ENCODE measurements at places on chromosomes 2 and 18. TPM values are rescaled to one million over a fixed set of nuclear protein-coding genes. Genes with fewer than 3 reads are reported as not detected.

The NAT8 gene
- total RNA-seq = not detected

The GLI2 gene
- 0.85 TPM for total RNA-seq

The KCNJ3 gene
- total RNA-seq = not detected

The UGT1A8 gene
- 0.37 TPM for total RNA-seq

The SIX3 gene
- not detected for total RNA-seq

The KLF7 gene
- total RNA-seq = 19.9 TPM

The NYAP2 gene
- not detected for total RNA-seq

The RUFY4 gene
- total RNA-seq = not detected

The PFN4 gene
- total RNA-seq = not detected

The AKAIN1 gene
- total RNA-seq = not detected

The PROC gene
- total RNA-seq = 1.3 TPM

The TMEM17 gene
- 2.3 TPM for total RNA-seq

The G6PC2 gene
- not detected for total RNA-seq

The NTSR2 gene
- not detected for total RNA-seq

The MC2R gene
- not detected for total RNA-seq

The NT5C1B gene
- total RNA-seq = not detected

The ALPI gene
- total RNA-seq = not detected

The ZNF2 gene
- total RNA-seq = 2.8 TPM

The GALR1 gene
- total RNA-seq = not detected

The UGT1A10 gene
- not detected for total RNA-seq

The IL36A gene
- total RNA-seq = not detected

The SERPINB11 gene
- total RNA-seq = 0.35 TPM

The ACTG2 gene
- 2.3 TPM for total RNA-seq

The HJURP gene
- 26.2 TPM for total RNA-seq

The IGFBP5 gene
- total RNA-seq = 1.3 TPM

The CRYGC gene
- not detected for total RNA-seq

The ANKRD30B gene
- total RNA-seq = not detected

The ITPRIPL1 gene
- total RNA-seq = 0.99 TPM

The AOX1 gene
- 3.7 TPM for total RNA-seq

The DSEL gene
- 1.4 TPM for total RNA-seq

The CXCR2 gene
- total RNA-seq = 0.09 TPM

The CERKL gene
- total RNA-seq = not detected

The NCK2 gene
- 39.5 TPM for total RNA-seq

The CKAP2L gene
- 10.9 TPM for total RNA-seq

The SPHKAP gene
- total RNA-seq = not detected

The KLHL14 gene
- total RNA-seq = not detected

The CTAGE1 gene
- total RNA-seq = not detected

The GPAT2 gene
- total RNA-seq = 0.63 TPM

The DBI gene
- 209 TPM for total RNA-seq

The LINC00305 gene
- not detected for total RNA-seq

The RPIA gene
- total RNA-seq = 5.3 TPM

The CRYBA2 gene
- not detected for total RNA-seq

The TRABD2A gene
- total RNA-seq = 1.7 TPM

Measured in airway epithelial cell (primary cell).